ENCODE measurements at places on chromosomes 7 and 10. TPM values are rescaled to one million over a fixed set of nuclear protein-coding genes. Genes with fewer than 3 reads are reported as not detected.

The CCDC136 gene
- 0.61 TPM for total RNA-seq

The PRRT4 gene
- 0.22 TPM for total RNA-seq

The ITPRID1 gene
- total RNA-seq: not detected

- no peaks in the 10 kb centered on the region for H3K36me3 ChIP-seq
- no peak overlapping the region for H3K27ac ChIP-seq
- H3K4me3 ChIP-seq: no peak overlapping the region
- no peak for DNase-seq
Measured at GRCh38 chr7:118104812-118105441, 79.0 kb upstream of the LSM8 start.

DNA sequence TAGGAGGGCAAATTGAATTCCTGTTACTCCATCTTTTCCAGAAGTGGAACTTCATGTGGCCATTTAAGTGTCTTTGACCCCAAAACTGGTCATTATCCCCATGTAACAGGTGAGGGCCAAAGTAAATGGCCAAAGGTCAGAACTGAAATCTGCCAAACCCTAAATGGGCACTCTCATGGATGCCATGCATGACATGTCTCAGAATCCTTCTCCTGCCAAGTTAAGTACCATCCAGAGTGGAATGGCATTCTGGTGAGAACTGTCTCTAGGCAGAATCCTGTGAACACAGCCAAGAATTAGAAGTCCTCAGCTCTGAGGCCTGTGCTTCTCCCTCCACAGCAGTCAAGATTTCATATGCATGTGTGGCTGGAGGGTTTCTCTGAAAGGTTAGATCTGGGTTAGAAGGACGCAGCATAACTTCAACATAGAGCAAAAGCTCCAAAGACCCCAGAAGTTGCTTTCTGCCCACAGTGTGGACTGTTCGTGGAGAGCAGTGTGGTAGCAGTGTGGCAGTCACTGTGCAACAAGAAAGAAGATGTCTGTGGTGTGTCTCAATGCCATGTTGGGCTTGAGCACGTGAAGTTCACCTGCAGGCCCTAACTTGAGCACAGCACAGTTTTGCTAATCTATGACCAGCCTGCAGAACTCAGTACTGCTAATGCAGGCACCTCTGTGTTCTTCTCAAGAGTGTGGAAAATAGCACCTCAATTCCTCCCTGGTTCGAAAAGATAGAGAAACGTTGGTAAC is 121.3 kb downstream of the ADCY1 start:
- DNase-seq: no peak
- no peaks in the 10 kb centered on the region for H3K36me3 ChIP-seq
- no peaks in the 10 kb centered on the region for H3K27me3 ChIP-seq
- no peak overlapping the region for H3K4me3 ChIP-seq
- H3K27ac ChIP-seq: no peak overlapping the region

DNA sequence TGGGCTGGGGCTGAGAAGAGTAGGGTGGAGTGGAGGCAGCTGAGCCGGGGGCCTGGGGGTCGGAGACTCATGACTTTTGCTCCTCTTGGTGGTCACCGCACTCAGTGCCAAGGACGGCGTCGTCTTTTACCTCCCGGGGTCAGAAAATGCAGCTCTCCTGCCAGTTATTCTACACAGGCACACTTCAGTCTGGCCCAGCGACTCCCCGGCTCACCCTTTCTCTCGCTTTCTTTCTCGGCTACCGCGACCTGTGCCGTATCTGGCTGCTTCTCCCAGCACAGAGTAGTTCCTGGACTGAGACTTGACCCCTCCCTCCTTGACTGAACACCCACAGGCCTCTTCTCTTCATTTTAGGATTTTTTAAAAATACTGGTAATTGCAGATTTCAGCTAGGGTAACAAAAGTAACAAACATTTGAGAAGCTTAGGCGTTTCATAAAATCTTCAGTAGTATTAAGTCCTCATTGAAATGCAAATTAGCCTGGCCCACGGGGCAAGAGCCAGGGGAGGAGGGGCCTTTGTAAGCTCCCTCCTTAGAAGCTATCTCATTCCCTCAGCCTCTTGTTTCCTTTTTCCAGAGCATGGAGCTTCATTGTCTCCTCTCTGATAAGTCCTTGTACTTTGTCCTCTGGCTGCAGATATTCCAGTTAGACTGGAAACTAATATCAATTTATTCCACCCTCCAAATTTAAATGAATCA is 1.1 kb upstream of the PRLHR start:
- H3K4me3 ChIP-seq: no peak overlapping the region
- H3K27ac ChIP-seq: no peak overlapping the region
- H3K4me1 ChIP-seq: no peaks in the 10 kb centered on the region
- no peaks in the 10 kb centered on the region for H3K36me3 ChIP-seq
- DNase-seq: no peak

DNA sequence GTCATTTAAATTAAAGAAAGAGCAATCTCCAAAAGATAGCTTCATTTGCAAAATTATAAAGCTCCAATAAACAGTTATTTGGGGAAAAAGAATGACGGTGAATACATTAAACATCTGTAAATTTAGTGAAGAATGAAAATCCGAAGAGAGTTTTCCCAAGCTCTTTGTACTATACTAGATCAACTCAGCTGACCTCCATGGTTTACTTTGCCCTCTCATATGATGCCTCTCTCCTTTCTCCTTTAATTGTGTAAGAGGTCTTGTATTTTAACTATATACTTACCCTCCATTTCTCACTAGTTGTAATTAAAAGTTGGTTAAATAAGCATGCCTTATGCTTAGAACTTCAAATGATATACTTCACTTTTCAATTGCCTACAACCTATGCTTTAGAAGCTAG is 125.8 kb downstream of the CACNA2D1 start:
- no peaks in the 10 kb centered on the region for H3K36me3 ChIP-seq
- H3K27me3 ChIP-seq: no peaks in the 10 kb centered on the region
- peaks cover 72% of the 10 kb centered on the region for H3K4me1 ChIP-seq
- no peak for DNase-seq

GRCh38 chr10:17497446-17498030 is 43.1 kb upstream of the ST8SIA6 start:
- no peaks in the 10 kb centered on the region for H3K27me3 ChIP-seq
- no peaks in the 10 kb centered on the region for H3K4me1 ChIP-seq
- H3K27ac ChIP-seq: no peak overlapping the region

DNA sequence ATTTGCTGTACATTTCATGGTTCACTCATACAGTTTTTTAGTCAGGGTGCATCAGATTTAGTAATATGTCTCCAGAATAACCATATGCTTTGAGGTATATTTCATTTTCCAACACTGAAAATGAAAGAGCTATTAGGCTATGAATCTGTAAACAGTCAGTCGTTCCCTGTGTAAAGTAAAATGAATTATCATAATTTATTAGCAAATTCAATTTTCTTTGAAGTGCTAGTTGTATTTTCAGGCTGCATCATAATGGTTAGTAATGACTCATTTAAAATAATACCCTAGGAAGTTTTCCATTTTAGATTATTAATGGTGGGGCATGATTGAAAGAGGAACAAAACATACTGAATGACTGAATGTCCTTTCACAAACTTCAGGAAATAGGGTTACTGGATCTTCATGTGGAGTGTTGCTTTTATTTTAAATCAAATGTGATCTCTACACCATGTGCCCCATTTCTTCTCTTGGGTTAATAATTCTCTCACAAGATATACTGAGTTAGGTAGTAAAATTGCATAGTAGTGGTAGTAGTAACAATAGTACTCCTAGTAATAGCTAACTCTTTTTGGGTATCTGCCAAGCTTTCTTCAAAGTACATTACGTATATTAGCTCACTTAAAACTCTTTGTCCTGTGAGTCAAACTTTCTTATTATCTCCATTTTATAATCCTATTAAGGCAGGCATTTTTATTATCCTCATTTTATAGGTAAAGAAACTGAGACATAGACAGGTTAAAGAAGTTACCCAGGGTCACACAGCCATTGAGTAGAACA is 476.5 kb downstream of the SUGCT start:
- DNase-seq: no peak
- no peak overlapping the region for H3K27ac ChIP-seq
- no peaks in the 10 kb centered on the region for H3K36me3 ChIP-seq
- H3K4me3 ChIP-seq: no peak overlapping the region
- no peaks in the 10 kb centered on the region for H3K4me1 ChIP-seq
